Hypothalamus (tissue), 51 donors: ENCODE measurements at places on chromosomes 12 and 14.

DNA sequence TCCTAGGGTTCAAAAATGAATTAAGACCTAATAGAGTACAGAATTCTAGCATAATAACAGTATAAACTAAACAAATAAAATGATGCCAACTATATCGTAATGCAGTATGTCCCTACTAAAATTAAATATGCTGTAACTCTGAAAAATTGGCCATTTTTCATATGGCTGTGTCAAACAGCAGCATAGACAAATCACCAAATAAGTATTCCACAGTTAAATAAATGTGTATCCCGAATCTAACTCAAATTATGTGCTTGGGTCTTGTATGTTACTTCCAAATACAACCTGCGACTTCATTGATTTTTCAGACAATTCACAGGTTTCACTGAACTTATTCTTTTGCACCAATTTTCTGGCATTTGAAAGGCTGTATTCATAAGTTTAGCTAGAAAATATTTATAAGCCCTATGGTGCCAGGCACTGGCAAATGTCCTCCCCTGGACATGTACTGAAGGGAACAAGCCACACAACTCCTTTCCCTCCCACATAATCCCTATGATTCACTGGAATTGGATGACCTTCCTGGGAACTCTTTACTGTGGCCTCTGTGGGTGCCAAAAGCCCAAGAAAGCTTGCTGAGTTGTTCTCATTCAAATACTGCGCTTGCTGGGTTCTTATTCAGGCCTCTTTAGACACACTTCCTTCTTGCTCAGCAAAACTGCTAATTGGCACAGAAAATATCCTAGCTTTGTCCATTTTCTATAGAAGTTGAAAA, 108.8 kb downstream of the KITLG start:
- DNase-seq: no peak

DNA sequence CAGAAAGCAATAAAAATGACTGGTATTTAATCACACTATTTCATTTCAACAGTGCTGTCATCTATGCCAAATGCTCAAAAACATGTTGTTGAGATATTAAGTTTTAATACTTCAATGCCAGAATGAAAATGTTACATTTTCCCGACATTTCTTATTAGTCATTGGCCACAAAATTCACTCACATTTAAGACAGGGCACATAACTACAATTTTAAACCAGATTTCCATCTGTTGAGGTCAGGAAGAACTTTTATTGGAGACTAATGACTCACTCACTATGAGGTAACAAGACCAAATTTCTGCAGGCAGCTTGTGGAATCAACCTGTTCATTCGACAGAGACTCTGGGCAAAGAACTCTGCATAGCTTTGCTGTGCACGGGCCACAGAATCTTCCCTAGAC, 36.8 kb downstream of the PPTC7 start:
- no peak for DNase-seq

- DNase-seq: peak; percentile 85
These were observed at the start of gene NAA30 for GRCh38 chr14:57390037-57390805. TSS of gene NAA30 (plus strand) at chr14:57390586. CDS start at chr14:57390958, 372 bp downstream.

- no peak for DNase-seq
These were observed 23.6 kb downstream of the MMAB start for GRCh38 chr12:109549613-109550270.

DNA sequence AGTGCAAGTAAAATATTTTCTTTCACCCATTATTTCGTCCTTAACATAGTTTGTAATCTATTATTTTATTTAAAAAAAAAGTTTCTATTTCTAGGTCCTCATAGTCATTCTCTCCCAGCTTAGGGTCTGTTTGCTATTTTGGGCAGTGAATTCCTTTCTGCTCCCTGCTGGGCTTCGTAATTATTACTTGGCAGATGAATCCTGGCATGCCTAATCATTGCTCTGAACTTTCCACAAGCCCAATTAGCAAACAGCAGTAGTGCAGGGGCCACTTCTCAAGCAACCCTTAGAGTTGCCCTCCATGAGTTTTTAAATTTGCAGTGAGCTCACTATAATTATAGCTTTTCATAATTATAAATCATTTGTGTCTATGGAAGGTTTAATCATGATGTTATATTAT, 1378.3 kb upstream of the SEL1L start:
- no peak for DNase-seq

- DNase-seq: no peak
These were observed 36.1 kb downstream of the CPSF6 start for GRCh38 chr12:69275471-69275891.
